ENCODE measurements at places on chromosomes 4 and X.
A peak's percentile ranks its signal among the peaks of the same experiment; 100 is the strongest.

DNA sequence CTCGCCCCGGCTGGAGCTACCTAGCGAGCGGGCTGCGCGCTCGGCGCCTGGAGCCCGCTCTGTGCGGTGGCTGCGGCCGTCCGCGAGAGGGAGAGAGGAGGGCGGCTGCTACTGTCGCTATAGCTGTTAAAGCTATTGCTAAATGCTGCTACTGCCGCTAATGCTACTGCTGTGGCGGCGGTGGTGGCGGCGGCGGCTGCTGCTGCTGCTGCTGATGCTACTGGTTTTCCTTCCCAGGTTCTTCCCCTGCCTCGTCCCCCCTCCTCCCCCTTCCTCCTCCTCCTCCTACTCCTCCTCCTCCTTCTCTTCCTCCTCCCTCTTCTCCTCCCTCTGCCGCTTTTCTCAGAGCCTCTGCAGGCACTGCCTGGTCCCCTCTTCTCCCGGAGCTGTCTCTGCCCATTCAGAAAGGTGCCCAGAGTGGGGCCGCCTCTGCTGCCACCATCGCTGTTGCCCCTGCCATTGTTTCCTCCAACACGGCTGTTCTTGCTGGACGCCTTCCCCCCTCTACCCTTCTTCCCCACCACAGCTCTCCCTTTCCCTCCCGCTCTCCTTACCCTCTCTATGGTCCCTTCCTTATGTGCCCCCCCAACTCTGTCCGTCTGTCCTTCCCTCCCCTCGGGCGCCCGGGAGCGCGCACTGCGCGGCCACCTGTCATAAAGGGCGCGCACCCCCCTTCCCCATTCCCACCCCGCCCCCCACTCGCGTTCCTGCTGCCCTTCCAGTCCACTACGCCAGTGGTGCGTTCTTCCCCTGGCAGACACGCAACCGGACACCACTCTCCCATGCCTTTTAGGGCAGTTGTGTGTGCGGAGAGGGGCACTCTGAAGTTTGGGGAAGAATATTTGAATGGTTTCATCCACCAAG lies at the start of gene NEXMIF:
NEXMIF (minus strand) TSS at position 228 of the 864 bp plus-strand sequence.
- DNase-seq, result peak; percentile 35

- no peak for DNase-seq
Measured at GRCh38 chr4:112808001-112808400, 171.1 kb downstream of the LARP7 start.

DNA sequence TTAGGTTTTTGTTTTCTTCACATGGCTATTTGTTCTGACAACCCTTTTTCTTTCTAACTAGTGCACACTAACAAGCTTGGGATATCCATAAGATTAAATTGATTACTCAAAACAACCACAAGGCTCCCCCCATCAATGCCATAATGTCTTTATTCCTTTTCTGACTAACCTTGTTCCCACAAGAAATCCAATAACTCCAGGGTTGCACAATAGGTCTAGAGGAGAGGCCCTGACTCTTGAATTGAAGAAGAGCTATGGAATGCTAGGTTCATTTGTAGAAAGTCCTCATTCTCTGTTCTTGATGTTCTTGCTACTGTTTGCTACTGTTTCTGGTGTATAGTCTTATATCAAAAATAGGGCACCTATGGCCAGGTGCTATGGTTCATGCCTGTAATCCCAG lies 71.0 kb downstream of the PRRG1 start:
- no peak for DNase-seq

- DNase-seq, result peak; percentile 1
Measured at GRCh38 chrX:6095469-6095868, 133.2 kb downstream of the NLGN4X start.

DNA sequence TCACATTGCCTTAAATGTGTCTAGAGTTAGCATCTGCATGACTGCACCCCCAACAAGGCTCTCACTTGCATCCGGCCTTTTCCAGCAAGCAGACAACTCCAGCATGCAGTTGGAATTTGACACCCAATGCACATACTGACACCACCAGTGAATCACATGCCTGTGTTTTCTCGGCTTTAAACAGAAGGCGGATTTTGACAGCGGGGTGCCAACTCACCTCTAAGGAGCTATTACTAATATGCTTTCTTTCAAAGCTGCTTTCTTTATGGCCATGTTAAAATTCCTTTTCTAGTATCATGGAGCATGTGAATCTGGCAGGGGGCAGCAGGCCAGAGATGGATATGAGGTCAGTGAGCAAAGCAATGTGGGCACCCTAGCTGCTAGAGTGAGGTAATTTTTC lies 78.0 kb upstream of the CLNK start:
- no peak for DNase-seq

DNA sequence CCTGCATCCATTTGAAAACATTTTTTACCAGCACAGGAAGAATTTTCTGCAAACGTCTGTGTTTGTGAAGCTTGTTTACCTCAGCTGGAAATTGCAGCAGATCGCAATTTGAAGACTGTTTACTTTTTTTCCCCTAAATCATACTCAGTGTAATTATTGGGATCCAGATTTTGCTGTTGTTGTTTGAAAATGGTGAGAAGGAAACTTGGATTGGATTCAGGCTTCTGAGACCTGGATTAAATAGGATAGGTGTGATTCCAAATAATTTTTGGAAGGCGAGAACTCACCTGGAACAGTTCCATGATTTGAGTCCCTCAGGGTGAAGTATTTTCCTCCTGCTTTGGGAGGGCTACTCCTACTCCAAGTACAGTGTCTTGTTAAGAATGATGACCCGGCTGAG lies 279.8 kb downstream of the STIM2 start:
- DNase-seq, result no peak

DNA sequence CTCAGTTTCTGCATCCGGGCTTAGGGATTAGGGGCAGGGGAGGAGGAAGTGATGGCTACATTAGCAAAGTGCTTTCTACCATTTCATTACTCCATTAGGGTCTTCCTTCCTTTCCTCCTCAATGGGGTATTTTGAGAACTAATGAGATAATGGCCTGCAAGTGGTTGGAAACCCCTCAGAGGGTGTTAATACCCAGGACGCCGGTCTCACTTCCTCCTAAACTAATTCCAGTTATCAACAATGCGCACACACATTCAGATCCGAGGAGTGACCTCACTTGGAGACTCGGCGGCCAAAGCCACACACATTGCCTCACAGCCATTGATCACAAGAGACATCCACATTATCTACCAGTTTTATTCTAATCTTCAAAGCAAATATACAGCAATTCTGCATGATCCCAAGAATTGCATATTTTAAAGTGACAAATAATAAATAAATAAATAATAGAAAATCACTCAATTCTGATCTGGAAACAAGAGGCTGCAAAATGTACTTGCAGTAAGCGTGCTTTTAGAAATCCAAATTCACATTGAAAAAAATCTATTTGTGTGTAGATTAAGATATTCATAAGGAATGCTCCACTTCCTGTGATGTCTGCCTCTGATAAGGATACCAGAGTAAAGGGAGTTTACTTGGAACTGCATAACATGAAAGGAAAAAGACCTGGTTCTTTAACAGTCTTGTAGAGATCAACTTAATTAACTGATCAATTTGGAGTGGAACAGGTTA lies 329.1 kb downstream of the FBXW7 start:
- DNase-seq, result no peak

DNA sequence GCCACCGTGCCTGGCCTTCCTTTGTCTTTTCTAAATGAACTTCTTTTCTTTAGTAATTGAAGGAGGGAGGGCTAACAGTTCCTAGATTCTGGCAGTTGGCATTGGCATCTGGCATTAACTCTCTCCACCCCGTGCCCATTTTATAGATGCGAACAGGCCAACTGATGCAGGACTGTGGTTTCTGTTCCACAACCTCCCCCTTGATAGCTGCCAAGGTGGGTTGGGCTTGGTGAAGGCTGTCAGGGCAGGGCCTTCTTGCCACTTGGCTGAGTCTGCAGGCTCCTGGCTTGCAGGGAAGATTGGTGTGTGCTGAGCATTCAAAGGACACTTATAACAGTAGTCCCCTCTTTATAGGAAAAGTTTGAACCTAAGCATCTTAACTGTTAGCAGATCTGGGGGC lies 4.3 kb downstream of the SOWAHD start:
- no peak for DNase-seq

DNA sequence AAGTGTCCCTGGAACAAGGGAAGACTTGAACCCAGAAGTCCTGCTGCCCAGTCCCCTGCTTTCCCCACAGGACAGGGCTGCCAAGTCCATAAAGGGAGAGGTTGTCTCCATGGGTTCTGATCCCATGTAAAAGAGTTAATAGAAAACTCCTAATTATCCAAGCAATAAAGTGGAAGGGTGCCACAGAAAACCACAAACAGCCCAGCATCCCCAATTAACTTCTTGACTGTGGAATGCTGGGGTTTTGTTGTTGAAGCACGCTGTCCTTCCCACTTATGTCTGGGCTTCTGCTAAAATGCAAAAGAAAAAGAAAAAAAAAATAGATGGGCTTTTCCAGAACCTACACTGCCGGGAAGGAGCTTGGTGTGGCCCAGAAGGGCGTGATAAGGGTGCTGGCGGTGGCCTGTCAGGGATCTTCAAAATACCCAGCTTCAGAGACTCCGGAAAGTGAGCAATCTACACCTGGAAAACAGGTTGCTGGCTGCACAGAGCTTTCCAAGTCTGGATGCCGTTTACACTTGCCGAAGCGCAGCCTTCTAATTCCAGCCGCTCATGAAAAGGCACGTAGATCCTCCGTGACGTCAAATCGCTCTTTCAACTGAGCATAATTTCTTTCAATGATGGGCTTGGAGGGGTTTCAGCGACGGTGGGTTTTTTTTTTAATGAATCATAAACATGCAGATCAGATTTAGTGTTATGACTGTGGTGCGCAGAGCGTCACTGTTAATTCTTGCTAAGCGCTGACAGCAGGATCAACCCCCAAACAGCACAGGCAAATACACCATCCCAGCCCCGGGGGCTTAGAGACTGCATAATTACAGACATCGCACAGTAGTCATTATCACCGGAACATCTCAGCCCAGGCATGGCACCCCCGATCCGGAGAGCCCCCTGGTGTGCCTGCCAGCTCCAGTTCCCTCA lies 197.6 kb downstream of the BCOR start:
- DNase-seq, result no peak

- DNase-seq, result no peak
Measured at GRCh38 chrX:34563061-34563460, 94.0 kb downstream of the TMEM47 start.

DNA sequence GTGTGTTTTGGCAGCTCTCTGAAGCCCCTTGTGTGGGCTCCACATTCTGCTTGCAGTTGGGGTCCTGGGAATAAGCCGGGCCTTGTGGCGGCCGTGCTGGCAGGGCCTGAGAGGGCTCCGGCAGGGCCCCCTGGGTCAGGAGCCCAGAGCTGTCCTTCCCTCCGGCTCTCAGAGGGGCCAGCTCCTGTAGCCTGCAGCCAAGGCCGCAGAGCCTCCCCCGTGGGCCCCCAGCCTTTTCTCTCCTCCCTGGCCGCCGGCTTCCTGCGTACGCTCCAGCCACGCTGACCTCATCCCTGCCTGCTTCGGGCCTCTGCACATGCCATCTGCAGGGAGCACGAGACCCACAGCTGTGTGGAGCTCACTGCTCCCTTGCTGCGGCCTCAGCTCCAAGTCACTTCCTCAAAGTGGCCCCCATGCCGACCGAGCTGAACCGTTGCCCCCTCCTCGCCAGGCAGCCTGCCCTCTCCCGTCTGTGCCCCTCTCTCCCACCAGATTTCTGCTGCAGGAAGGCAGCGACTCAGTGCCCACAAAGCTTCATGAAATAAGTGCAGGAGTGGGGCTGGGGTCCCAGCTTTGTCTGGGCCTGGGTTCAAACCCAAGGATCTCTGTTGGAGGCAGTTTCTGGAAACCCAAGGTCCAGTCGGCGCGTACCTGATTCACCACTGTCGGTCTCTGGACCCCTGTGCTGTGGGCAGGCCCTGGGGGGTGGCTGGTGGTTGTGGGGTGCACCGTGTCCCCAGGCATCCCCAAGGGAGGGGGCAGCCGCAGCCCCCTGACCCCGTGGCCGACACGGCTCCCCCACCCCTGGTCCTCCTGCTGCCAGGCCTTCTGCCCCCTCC lies 57.1 kb upstream of the NKX1-1 start:
- DNase-seq, result no peak

- DNase-seq, result no peak
Measured at GRCh38 chrX:101411984-101412383, 4.0 kb downstream of the HNRNPH2 start.

DNA sequence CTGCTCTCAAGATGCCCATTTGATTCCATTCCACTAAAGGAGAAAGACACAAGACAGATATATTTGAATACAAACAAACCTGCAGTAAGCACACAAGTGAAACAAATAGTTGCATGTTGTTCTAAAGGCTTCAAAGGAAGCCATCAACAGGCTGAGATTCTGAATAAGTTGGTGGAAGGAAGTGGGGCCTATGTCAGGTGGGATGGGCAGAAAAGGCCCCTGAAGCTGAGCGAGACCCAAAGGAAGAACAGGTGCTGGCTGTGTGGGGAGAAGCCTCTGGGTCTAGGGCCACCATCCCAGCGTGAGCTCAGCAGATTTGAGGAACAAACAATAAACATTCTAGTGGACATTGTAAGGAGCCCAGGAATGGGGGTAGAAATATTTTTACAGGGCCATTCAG lies 82.4 kb upstream of the PLAC8 start:
- DNase-seq, result no peak

GRCh38 chr4:158002173-158002572 lies 170.7 kb downstream of the GASK1B start:
- DNase-seq, result no peak

DNA sequence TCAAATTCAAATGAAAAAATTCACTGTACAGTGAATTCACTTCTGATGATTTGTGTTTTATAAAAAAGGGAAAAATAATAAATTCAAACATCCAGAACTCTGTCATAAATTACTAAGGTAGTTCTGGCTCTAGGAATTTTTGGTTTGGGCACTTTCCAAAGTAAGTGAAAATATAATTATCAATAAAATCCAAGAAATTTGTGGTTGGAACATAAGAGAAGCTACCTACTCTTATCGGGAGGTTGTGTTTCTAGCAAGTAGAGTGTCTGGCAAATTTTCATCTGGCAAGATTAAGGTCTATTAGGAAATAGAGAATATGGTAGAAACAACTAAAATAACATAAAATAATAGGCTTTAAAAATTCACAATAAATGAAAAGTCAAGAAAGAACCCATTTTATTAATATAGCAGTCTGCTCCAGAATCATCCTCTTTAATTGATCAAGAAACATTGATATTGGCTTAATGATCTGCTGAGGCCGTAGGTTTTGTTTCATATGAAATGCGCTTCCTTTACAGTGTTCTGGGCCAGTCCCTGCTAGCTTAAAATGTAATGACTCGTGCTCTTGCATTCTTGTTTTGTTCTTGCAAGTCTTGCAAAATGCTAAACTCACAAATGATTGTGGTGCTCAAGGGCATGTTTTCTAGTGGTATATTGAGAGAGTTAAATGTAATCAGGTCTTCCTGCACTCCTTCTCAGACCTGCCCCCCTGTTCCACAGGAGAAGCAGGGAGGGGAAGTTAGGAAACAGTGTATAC lies 331.4 kb downstream of the RAPGEF2 start:
- no peak for DNase-seq

DNA sequence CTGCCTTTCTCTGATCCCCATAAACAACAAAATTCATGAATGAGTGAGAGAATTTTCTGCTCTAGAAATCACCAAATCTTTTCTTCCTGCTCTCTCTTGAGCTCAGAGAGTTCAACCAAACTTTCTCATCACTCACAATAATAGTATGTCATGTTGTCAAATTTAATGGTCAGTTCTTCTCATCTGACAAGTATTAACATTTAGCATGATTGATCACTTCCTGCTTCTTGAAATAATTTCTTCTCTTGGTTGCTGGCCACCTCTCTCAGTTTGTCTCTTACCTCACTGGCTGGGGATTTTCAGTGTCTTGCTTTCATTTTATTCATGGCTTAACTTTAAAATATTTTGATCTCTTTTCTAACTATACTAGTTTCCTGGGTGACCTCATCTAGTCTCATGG lies 25.5 kb upstream of the FGF5 start:
- no peak for DNase-seq

GRCh38 chrX:35819241-35819640 lies 21.1 kb downstream of the MAGEB16 start:
- no peak for DNase-seq

GRCh38 chr4:122731676-122732075 lies 828 bp upstream of the BBS12 start:
- DNase-seq, result no peak

Data from activated CD8-positive, alpha-beta T cell treated with anti-CD3 and anti-CD28 coated beads for 36 hours (primary cell).